ENCODE measurements at places on chromosomes 6 and 20.

GRCh38 chr20:13158369-13158768 is 62.7 kb upstream of the ISM1 start:
- no peak for DNase-seq

GRCh38 chr6:68649669-68650068 is 14.6 kb downstream of the ADGRB3 start:
- DNase-seq: no peak

GRCh38 chr6:13709689-13710551 is 1.7 kb downstream of the RANBP9 start:
- peak; percentile 68 for DNase-seq

- DNase-seq: peak; percentile 83
Observed at GRCh38 chr20:41137614-41138474, 501 bp downstream of the PLCG1 start.

- no peak for DNase-seq
Observed at GRCh38 chr6:7184502-7184901, 76.7 kb downstream of the RREB1 start.

DNA sequence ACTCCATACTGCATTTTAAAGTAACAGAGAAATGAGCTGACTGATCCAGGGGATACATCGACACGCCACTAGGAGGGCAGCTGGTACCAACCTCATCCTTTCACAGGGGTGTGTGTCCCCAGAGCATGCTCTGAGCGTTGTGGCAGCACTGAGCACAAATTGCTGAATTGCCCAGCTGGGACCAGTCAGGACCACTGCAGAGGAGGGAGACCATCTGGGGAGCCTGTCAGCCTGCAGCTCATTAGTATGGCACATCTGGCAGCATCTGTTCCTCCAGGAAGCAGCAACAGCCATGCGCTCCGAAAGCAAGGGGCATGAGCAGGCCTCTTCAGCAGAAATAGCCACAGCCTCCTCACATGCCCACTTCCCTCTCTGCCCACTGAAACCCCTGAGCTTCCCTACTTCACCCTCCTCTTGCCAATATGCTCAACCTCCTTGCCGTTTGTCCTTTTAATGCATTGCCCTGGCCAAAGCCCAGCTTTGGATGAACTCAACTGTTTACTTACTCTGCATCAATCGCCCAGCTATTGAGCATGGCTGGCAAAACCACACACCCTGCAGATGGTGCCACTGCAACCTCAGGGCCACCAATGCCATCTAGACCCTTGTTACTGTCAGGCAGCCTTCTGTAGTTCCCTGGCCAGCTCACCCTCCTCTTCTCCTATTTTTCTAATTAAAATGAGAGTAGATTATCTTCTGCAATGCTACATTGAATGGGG is 77.6 kb upstream of the NEDD9 start:
- DNase-seq: no peak

- no peak for DNase-seq
Observed at GRCh38 chr6:158910484-158911440, 89.2 kb downstream of the RSPH3 start.

GRCh38 chr20:50380697-50381040 is 129.5 kb upstream of the PTPN1 start:
- DNase-seq: peak; percentile 55

DNA sequence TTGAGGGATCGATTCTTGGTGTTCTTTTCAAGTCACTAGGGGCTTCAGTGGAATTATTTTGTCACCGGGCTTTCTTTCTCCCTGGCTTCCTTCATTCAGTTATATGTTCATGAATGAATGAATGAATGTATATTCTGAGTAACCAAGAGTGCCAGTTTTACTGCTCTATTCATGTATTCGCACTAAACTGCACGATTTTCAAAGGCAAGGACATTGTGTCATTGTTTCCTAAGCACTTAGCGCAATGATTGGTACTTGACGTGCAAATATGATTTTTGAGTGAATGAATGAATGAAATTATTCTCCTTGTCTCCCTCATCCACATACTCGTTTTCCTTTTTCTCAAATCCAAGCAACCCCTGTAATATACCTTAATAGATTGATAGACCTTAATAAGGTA is 822 bp downstream of the AFG1L start:
- DNase-seq: no peak

DNA sequence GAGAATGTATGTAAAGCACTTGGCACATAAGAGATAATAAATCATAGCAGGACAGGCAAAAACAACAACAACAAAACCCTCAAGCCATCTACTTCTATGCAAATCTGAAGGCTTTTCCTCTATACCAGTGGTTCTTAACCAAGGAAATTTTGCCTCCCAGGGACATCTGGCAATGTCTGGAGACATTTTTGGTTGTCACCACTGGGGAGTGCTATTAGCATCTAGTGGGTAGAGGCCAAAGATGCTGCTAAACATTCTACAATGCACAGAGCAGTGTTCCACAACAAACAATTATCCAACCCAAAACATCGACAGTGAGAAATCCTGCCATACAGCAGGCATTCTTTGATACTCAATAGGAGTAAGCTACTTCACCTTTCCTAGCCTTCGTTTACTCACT is 28.2 kb downstream of the NDRG3 start:
- DNase-seq: no peak

DNA sequence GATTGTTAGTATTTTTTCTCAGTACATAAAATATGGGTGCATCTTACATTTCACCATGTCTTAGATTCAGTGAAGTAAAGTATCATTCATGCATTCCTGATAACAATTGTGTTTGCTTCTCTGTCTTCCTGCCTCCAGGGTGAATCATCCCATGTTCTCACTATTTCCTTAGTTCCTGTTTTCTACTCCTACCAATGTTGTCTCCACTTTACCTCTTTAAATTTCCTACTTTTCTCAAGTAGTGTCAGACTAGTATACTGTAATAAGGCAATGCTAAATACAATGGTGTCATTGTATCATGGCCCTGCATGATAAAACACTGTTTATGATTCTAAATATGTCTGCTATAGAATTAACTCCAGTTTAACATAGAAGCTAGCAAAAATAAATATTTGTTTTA is 37.4 kb upstream of the GABRR1 start:
- DNase-seq: no peak

DNA sequence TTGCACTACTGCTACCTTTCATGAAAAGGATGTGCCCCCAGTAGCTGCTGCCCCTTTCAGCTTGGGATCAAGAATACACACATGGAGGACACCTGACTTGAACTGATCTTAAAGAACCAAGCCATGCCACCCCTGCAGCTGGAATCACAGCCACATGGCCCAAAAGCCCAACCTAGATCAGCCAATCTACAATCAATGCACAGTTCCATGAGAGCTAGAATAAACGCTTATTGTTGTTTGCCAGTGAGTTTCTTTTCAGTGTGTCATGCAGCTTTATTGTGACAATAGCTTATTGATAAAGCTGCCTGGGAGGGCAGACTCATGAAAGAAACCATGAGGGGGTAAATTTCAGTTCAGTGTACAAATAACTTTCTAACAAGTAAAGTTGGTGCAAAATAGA is 397.7 kb downstream of the PTPRT start:
- DNase-seq: no peak

GRCh38 chr6:21349834-21350233 is 243.7 kb upstream of the SOX4 start:
- no peak for DNase-seq

GRCh38 chr20:63273635-63274380 is 1.2 kb downstream of the ARFGAP1 start:
- peak; percentile 81 for DNase-seq

DNA sequence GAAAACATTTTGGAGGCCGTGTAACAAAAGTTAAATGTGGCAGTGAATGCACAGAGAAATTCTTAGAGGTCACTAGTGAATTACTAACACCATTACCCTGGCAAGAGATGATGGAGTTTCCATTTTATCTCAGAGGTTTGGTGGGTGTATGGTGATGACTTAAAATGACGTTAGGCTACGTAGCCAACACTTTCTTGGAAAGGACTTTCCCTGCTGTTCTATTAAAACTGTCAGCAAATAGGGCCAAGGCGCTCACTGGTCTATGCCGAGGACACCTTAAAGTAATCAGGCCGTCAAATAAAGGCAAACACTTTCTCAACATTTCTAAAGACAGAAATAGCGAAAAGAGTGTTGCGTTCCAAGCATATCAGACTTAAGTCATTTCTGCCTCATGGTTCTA is 160.8 kb downstream of the GMPR start:
- DNase-seq: no peak

DNA sequence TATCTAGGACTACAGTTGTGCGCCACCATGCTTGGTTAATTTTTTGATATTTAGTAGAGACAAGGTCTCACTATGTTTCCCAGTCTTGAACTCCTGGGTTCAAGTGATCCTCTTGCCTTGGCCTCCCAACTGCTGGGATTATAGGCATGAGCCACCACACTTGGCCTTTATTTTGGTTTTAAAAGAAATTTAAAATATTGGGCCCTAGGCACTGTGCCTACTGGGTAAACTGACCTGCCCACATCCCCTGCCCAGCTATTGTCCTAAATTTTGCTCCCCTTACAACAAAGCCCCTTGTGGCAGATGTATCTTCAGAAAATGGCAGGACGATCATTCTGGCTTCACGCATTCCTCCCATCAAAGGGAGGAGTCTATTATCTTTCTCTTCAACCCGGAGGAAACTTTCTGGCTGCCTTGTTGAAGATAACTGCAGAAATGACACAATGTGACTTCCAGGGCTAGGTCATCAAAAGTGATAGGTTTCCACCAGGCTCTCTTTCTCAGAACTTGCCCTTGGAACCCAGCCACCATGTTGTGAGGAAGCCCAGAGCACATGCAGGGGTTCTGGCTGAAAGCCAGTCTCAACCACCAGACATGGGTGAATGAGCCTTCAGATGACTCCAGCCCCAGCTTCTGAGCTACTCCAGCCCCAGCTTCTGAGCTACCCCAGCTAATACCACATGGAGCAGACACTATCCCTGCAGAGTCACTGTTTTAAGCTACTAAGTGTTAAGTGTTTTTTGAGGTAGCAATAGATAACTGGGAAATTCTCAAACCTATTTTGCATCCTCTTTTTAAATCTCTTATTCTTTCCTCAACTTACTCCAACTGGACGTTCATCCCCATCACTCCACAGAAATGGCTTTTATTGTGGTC is 4.6 kb upstream of the GUCA1B start:
- DNase-seq: peak; percentile 73

- DNase-seq: no peak
Observed at GRCh38 chr6:38185752-38186151, 366.2 kb downstream of the ZFAND3 start.

GRCh38 chr6:140253096-140253495 is 878.6 kb upstream of the CITED2 start:
- peak; percentile 66 for DNase-seq

- DNase-seq: peak; percentile 76
Observed at GRCh38 chr20:8853805-8854338, 215.0 kb upstream of the PLCB4 start.

DNA sequence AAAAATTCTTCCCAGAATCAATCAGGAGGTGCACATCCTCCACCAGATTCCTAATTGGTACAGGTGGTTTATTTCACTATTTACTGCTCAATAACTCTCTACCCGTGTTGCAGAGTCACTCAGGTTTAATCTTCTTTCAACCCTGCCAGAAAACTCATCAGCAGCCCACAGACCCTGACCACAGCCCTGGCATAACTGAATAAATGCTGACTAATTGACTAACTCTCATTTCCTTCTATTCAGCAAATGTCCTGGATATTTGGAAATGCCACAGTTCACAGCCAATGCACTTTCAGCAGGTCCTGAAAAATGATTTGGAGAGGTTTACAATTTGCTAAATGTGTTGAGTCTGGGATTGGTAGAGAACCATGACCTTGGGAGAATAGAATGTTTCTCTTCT is 62.3 kb downstream of the TRMT6 start:
- no peak for DNase-seq

DNA sequence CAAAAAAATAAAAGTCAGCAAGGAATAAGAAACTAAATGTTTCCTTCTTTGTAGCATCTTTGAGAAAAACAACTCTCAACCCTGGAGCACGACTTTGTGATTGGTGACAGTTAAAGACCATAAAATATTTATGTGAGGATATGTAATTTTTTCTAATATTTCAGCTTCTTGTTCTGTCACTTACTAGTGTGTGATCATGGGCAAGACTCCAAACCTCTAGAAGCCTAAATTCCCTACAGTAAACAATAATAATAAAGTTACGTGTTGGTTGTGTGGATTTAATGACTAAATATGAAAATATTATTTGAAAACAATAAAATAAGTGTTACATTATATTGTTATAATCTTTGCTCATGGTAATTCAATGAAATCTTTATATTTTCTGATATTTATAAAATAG is 735.6 kb upstream of the MARCKS start:
- DNase-seq: no peak

DNA sequence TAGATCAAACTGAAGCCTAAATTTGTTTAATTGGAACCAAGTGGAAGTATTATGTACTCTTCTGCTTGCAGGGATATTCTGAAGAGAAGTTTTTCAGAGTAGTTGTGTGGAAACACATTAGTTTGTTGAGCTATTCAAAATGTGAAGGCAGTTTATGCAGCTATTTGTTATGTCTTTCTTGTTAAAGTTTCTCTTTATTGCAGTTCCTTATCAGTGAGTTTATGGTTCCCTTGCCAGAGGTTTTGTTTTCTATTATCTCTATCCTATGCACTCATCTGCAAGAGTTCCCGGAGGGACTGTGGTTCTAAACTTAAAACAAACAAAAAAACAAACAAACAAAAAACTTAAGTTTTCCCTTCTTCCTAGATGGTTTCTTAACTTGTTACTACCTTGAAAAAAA is 143.7 kb upstream of the SLC22A16 start:
- no peak for DNase-seq

- no peak for DNase-seq
Observed at GRCh38 chr6:81734081-81734480, 18.4 kb downstream of the TENT5A start.

DNA sequence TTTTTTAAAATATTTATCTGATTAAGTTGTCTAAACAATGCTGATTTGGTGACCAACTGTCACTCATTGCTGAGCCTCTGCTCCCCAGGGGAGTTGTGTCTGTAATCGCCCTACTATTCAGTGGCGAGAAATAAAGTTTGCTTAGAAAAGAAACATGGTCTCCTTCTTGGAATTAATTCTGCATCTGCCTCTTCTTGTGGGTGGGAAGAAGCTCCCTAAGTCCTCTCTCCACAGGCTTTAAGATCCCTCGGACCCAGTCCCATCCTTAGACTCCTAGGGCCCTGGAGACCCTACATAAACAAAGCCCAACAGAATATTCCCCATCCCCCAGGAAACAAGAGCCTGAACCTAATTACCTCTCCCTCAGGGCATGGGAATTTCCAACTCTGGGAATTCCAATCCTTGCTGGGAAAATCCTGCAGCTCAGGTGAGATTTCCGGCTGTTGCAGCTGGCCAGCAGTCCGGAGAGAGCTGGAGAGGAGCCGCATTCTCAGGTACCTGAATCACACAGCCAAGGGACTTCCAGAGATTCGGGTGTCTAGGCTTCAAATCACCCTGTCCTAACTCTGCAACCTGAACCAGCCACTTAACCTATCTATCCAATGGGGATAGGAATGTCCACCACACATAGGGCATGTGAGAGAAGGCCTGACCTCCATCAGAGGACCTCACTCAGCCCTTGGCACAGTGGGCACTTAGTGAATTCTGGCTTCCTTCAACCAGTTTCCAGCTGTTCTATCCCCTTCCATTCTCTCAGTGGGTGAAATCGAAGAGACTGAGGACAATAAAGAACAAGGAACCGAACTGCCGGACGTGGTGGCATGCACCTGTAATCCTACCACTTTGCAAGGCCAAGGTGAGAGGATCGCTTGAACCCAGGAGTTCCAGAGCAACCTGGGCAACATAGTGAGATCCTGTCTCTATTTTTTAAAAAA is 3.1 kb downstream of the TNF start:
- DNase-seq: no peak
